Suppressor macrophage treated with lipopolysaccharide for 1 hour (primary cell): ENCODE measurements at places on chromosomes 5 and 9.
A peak's percentile ranks its signal among the peaks of the same experiment; 100 is the strongest.

DNA sequence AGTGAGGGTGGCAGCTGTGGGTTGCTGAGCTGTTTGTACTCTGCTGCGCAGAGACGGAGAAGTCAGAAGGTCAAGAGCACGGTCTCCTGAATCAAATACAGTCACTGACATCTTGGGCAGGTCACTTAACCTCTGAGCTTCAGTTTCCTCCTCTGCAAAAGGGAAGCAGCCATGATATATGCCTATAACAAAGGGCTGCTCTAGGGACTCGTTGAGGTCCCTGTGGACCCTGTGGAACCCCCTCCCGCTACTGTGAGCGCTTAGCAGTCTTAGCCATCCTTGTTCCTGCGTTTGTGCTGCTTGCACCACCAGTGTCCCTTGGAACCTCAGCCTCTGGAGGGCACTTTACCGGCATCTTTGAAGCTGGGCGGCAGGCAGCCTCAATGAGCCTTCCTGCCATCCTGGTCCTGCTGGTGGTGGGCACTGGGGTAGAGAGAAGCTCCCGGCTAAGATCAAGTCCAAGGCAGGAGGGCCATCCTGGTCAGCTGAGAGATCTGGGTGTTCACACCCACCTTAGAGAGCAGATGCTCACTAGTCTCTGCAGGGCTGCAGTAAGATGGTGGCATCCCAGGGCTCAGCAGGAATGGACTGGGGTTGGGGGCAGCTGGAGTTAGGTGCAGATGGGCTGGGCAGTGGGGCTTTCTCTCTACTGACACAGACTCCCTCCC is 8.7 kb downstream of the JADE2 start:
- DNase-seq: no peak

GRCh38 chr9:90915693-90916092 is 114.1 kb downstream of the SYK start:
- DNase-seq: peak; percentile 55

DNA sequence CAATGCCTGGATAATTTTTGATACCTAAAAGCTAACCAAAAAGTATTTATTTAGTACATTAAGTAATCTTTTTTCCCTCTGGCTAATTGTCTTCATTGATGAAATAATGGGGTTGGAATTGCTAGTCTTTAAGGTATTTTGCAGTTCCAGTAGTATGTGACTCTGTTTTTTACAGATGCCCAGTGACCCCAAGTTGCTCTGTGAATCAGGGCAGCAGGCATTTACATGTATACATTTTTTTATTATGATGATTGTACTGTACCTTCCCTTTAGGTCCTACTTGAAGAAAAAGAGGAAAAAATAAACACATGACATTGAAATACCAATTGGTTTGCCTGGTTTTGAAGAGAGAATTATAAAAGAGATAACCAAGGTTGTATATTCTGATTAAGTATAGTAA is 385.5 kb downstream of the ADGRV1 start:
- no peak for DNase-seq

- peak; percentile 24 for DNase-seq
Measured at GRCh38 chr5:78893940-78894677, 91.0 kb downstream of the ARSB start.

GRCh38 chr5:7412409-7412808 is 16.5 kb downstream of the ADCY2 start:
- no peak for DNase-seq

DNA sequence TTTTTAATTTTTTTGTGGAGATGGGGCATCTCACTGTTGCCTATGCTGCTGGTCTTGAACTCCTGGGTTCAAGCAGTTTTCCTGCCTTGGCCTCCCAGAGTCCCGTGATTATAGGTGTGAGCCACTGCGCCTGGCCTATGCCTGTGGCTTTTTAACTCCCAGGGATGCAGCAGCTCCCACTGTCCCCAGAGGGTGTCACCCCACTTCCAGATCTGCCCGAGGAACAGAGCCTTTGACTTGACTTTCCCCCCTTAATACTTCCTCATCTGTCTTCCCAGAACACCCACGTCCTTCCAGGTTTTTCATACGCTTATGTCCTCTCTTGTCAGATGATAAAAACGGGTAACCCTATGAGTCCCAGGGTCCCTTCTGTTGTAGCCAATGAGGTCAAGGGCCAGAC is 7.6 kb upstream of the PRRC2B start:
- DNase-seq: peak; percentile 48

- DNase-seq: no peak
Measured at GRCh38 chr5:103117471-103117991, 2.4 kb downstream of the GIN1 start.

DNA sequence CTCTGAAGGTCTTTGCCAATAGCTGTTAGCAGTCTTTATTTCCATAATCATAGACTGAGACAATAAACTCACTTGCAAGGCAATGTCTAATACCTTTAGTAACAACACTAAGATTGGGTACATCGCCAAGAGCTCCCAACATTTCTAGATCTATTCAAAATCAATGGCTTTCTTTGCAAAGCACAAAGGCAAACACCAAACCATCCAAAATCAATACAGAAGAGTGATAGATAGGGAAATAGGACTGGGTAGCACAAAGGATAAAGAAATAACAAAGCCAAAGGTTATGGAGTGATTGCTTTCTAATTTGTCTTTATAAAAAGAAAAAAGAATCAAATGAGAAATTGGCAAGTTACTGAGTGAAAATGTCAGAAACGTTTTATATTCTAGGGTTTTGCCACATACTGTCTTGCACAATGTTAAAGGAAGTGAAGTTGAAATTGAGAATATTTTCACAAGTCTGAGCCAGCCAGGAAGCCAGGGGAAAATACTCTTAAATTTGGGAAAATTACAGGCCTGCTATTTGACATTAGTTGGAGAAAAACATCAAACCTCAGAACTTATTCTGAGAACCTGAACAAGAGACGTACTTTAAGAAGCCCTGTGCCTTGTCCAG is 53.3 kb upstream of the LHFPL2 start:
- DNase-seq: peak; percentile 9

- DNase-seq: no peak
Measured at GRCh38 chr9:6149315-6149714, 66.3 kb upstream of the IL33 start.

- DNase-seq: no peak
Measured at GRCh38 chr5:68436686-68437520, 221.3 kb downstream of the PIK3R1 start.

DNA sequence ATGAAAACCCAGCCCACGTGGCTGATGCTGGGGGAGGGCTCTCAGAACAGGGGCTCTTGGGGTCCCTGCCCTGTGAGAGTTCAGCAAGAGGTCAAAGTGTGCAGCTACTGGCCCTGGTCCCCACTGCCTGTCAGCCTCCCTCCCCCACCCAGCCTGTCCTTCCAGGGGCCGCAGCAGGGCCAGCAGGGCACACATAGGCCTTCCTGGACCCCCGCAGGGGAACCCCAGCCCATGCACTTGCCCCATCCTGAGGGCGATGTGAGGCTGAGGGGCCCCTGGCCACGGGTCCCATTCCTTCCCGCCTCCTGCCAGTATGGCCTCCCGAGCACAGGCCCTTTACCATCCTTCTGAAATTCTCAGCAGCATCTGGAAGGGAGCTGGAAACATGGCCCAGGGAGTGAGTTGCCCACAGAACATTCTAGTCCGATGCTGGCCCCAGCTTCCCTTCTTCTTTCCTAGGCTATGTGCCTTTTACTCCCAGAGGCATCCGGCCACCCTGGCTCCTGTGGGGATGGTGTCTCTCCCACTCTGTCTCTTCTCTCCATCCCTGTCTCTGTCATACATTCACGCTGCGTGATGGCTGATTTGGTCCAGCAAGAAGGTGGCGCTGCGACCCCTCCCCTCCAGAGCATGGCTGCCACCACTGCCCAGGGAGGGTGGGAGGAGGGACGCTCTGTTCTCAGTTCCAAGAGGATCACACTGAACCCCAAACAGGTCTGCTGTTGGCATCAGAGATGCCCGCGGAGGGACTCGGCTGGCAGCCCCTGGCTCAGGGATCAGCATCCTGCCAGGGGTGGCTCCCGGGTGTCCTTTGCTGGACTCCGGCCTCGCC is 19.6 kb downstream of the MRPL36 start:
- DNase-seq: no peak

DNA sequence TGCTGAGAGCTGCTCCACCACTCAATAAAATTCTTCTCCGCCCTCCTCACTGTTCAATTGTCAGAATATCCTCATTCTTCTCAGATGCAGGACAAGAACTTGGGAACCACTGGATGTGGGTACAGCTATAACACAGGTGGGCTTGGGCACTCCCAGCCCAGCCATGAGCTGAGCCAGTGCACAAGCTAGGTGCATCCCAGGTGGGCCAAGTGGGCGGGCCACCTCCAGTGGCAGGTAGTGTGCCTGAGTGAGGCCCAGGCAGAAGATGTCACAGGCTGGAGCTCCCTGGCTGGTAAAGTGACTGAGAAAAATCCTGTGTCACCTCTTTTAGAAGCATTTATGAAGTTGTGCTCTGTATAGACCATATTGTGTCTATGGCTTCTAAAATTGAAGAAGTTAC is 501.6 kb upstream of the TYRP1 start:
- DNase-seq: no peak

DNA sequence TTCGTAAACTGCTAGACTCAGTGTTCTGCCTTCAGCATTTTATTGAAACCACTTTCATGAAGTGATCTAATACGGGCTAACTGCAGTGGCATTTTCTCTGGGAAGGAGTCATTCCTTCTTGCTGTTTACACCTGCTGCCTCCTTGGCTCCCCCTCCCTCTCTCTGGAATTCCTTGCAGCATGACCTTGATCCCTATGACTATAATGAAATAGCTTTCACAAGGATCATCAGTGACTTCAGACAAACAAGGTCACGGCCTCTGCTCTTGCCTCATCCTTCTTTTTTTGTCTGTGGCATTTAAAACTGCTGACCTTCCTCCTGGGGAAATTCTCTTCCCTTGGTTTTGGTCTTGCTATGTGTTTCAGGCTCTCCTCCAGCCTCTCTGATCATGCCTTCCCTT is 90.2 kb downstream of the ZNF462 start:
- DNase-seq: peak; percentile 21

DNA sequence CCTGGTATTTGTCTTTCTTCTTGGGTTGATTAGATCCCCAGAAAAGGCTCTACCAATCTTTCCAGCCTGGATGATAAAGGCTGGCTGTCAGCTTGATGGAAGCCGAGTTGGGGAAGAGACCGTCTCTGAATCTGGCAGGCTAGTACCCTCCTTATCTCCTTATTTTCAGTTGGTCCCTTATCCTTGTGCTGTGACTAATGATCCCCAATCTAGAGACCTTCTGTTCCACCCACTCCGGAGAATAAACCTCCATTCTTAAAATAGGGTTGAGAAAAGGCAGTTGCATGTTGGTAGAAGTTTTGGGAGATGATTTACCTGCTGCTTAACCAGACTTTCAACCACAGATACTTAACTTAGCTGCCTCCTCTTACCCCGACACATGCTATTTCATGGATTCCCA is 52.3 kb downstream of the PRKACG start:
- DNase-seq: no peak

GRCh38 chr5:173883347-173883924 is 4.7 kb upstream of the CPEB4 start:
- DNase-seq: no peak

DNA sequence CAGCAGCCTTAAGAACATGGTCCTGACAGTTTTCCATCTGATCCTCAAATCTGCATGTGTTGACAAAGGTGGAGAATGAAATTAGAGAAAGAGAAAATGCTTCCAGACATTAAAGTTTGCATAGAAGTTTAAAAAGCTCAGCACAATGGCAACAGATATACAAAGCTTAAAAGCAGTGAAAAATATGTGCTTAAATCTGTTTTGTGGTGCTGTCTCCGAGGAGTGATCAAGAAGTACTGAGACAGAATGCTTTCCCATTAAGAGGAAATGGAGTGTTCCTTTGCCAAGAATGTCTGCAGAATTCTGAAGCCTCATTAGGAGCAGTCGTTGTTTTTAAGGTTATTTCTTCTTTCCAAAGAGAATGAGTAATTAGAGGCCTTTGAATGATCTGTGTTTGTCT is 131.4 kb downstream of the MCTP1 start:
- no peak for DNase-seq

DNA sequence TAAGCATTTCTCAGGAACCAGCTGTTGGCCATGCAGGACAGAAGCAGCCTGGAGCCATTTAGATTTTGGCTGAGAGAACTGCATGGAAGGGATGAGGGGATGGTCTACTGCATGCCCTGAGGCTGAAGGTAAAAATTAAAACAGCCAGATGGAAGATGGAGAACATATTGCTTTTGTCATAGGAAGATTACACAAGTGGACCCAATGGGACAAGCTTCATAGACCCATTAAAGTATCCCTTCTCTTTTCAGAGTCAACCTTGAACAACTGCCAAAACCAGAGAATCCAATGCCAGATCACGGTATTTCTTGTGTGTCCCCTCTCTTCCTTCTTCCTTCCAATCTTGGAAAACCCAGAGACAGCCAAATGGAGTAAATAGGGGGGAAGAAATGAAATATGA is 253.4 kb downstream of the NR2F1-AS1 start:
- no peak for DNase-seq

- peak; percentile 89 for DNase-seq
Measured at GRCh38 chr9:125632321-125633115, 74.5 kb downstream of the MAPKAP1 start.

DNA sequence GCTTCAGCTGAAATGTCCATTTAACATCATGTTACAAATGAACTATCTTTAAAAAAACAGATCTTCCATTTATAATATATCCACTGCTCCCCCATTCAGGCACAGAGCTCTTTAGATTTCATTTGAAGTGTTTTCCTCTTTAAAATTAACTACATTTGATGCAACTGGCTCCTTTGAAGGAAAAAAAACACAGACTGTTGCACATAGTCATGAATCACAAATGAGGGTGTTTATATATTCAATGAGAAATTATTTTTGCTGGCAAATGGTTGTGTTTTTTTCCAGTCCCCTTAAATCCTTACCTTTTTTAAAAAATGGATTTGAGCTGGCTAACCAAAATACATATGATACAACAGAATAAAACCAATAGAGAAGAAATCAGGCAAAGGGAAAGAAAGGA is 240.4 kb downstream of the FBXL7 start:
- DNase-seq: no peak

GRCh38 chr5:170631466-170632195 is 127.8 kb downstream of the KCNIP1 start:
- no peak for DNase-seq

DNA sequence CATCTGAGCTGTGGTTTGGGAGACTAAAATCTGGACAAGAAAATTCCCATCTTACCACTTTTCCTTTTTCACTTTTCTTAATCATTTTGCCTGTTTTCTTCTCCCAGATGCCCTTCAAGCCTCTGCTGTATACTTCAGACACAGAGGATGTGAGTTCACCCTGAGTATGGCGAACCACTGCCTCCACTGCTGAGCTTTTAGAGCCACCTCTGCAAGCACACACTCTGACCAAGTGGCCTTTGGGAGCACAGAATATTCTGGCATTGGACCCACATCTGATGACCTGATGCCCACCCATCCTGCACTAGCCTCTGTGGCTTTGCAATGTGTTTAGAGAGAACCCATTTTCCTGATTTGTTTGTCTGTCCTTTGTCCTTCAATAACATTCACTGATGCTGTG is 32.5 kb downstream of the TERT start:
- no peak for DNase-seq

DNA sequence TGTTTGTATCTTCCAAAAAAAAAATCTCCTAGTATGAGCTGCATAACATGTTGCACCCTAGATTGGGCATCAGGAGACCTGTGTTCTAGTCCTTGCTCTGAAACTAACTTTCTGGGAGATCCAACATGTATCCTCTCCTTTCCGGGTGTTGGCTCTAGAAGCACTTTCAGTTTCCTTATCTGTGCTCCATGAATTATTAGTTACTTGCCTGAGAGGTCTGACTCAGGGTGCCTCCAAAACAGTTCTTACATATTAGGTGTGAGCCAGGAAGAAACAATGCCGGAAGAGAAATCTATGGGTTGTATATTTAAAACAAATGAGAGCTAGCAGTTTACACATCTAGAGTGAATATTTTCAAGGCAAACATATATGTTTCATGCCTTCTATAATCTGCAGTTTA is 36.7 kb upstream of the SLC36A2 start:
- DNase-seq: no peak

- DNase-seq: no peak
Measured at GRCh38 chr5:156376751-156377150, 49.8 kb downstream of the SGCD start.
